NCI-H1436 (cell line): ENCODE measurements at places on chromosomes 16 and 17.

GRCh38 chr17:4142107-4142900, 526 bp downstream of the ZZEF1 start:
- no peak for DNase-seq

GRCh38 chr16:88298833-88299745, 83.7 kb upstream of the ZNF469 start:
- no peak for DNase-seq

DNA sequence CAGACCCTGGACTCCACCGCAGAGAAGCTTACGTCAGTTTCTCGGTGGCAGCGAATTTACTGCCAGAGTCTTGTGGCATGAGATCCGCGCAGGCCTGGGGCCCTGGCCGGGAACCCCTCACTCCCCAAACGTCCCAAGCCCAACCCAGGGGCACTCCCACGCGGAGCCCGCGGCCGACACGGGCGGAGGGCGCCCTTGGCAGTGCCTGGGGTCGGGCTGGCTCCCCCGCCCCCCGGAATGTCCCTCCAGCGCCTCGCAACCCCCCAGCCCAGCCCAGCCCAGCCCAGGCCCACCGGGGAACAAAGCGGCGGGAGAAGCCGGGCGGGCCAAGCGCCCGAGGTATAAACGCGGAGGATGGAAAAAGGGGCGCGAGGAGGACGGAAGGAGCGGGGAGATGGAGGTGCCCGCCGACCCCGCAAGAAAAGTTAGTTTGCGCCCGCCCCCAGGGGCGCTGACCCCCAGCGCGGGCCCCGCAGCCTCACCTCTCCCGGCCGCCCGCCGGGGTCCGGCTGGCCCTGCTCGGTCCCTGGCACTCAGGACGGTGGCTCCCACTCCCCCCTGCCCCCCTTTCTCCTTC, 330 bp downstream of the CASKIN2 start:
- DNase-seq: no peak

DNA sequence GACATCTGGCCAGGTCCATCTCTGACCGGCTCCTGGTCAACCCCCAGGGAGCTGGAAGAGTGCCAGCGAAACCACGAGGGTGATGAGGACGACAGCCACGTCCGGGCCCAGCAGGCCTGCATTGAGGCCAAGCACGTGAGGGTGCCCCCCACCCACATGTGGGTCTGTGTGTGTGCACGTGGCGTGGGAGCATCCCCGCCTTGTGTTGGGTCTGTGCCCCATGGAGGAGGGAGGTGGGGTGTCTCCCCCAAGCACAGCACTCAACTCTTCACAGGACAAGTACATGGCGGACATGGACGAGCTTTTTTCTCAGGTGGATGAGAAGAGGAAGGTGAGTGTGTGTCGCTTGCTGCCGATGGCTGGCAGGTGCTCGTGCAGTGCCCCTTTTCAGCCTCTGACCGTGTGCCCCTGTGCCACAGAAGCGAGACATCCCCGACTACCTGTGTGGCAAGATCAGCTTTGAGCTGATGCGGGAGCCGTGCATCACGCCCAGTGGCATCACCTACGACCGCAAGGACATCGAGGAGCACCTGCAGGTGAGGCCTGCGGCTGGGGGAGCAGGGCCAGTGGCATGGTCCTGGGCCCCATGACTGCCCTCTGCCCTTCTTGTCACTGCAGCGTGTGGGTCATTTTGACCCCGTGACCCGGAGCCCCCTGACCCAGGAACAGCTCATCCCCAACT, 1.7 kb downstream of the STUB1 start:
- DNase-seq: no peak

DNA sequence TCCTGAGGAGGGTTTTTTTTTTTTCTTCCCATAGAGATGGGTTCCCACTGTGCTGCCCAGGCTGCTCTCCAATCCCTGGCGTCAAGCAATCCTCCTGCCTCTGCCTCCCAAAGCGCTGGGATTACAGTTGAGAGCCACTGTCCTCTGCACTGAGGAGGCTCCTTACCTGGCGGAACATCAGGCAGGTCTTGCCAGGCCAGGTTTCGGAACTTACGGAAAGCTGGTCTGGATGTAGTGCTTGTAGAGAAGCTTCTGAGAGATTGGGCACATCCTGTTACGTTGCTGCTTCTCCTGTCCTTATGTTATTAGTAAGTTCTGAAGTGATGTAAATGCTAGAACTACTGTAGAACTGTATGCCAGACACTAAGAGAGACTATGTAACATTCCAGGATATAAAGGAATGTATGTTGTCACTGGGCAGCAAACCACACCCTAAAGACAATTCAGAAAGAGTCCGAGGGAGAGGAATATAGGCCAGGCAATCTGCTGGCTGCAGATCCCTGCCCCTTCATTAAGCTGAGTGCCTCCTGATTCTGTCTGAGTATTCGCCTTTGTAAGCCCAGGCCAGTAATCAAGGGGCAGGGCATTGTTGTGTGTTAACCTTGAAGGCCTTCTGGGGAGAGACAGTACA, 21.1 kb downstream of the ETV4 start:
- DNase-seq: no peak
